ENCODE measurements at places on chromosomes 16 and 17.

DNA sequence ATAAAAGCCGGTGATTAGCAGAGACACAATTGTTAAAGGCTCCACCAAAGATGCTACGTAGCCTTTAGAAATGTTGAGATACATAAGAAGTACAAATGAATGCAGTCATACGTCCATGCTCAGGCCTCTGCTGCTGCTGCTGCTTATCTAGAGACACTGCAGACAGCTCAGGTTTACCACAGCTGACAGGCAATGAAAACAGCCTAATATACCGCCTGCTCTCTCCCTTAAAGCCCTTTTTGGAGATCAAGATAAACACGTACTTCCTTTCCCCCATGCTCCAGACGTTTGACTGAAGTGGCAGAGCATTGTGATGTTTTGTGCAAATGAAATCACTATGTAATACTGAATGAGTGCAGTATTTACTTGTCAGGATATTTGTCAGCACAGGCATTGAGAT is 185.3 kb downstream of the AATF start:
- no peak for DNase-seq

GRCh38 chr17:38561416-38562214 is 44.1 kb downstream of the SRCIN1 start:
- no peak for DNase-seq

GRCh38 chr17:75183999-75184884 is 1.5 kb upstream of the SUMO2 start:
- DNase-seq, result no peak

GRCh38 chr17:38711792-38712571 is 6.9 kb downstream of the MLLT6 start:
- no peak for DNase-seq

DNA sequence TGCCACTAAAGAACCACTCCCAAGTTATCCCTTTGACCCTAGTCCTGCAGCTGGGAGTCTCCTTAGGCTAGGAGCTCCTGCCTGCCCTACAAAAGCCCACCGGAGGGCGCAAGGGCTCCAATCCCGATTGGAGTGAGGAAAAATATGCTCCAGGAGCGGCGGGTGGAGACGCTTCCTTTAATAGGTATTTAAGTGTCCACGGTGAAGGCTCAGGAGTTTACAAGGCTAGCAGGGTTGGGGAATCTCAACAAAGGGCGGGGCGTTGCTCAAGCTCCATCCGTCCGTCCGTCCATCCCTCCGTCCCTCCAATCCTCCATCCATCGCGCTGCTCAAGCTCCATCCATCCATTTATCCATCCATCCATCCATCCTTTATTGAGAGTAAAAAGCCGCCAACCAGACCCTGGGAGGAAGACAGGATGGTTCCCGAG is 556 bp upstream of the SPNS1 start:
- peak; percentile 41 for DNase-seq

- no peak for DNase-seq
Observed at GRCh38 chr17:27384726-27385125, 71.5 kb upstream of the KSR1 start.

- DNase-seq, result no peak
Observed at GRCh38 chr17:53100126-53100525, 722.6 kb upstream of the KIF2B start.

- DNase-seq, result no peak
Observed at GRCh38 chr17:71516149-71516548, 604.7 kb upstream of the SOX9 start.

- no peak for DNase-seq
Observed at GRCh38 chr16:4089811-4090301, 26.4 kb downstream of the ADCY9 start.

- DNase-seq, result no peak
Observed at GRCh38 chr17:39016193-39017153, 49.3 kb upstream of the FBXO47 start.

GRCh38 chr17:76940738-76941350 is 72.6 kb downstream of the MGAT5B start:
- no peak for DNase-seq

GRCh38 chr16:46620266-46621005 is 743 bp downstream of the SHCBP1 start:
- no peak for DNase-seq

DNA sequence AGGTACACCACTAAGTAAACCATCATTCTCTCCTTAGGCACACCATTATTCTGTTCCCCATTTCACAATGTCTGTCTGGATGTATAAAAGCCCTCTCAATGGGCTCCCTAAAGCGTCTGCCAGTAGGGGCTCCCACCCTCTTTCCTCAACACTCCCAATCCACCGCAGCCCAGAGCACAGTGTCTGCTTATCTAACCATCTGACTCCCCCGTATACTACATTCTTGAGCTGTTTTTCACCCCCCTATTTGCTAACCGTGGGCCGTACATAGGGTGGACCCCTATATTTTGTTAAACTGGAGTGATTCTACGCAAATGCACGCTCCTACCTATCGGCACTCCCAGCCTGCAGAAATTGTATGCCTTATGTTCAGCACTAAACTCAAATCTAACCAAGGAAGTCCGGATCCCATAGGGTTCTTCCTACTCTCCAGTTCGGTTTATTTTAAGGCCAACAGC is 685 bp upstream of the PSMD3 start:
- no peak for DNase-seq

GRCh38 chr16:84541999-84542817 is 37.7 kb upstream of the MEAK7 start:
- no peak for DNase-seq

DNA sequence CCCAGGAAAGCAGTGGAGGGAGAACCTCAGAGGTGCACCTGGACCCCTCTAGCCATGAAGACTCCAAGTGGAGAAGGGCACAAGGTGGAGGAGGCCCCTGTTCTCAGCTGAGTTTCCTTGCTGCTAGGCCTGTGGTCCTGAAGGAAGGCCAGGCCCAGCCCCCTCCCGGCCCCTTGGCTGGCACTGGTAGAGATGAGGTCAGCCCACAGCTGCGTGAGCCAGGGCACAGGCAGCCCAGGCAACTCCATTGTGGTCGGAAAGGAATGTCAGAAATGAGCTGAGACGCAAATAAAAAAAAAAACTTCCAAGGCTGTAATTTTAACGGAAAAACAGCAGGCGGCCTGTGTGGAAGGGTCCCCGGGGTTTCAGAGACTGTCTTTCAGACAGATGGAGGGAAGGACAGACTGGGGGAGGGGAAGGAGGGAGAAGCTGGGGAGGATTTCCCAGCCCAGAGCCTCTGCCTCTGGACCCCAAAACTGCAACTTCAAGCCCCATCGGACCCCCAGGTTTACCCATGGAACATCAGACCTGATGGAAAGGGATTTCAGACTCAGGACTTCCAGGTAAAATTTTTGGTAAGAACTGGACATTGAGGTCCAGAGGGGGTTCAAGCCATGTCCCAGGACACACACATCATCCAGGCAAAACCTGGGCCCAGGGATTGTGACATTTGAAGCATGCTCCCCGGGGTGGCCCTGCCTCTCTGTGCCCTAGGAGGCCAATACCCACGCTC is 25.6 kb upstream of the MRPS23 start:
- DNase-seq, result peak; percentile 97

GRCh38 chr16:28098959-28099945 is 35.7 kb upstream of the GSG1L start:
- no peak for DNase-seq

GRCh38 chr16:13351601-13352217 is 450.3 kb downstream of the SHISA9 start:
- no peak for DNase-seq

GRCh38 chr17:72385475-72385874 is 264.7 kb downstream of the SOX9 start:
- DNase-seq, result no peak

- DNase-seq, result no peak
Observed at GRCh38 chr17:32495359-32496231, 8.8 kb downstream of the CDK5R1 start.

GRCh38 chr16:65314627-65315008 is 192.8 kb upstream of the CDH11 start:
- DNase-seq, result no peak

DNA sequence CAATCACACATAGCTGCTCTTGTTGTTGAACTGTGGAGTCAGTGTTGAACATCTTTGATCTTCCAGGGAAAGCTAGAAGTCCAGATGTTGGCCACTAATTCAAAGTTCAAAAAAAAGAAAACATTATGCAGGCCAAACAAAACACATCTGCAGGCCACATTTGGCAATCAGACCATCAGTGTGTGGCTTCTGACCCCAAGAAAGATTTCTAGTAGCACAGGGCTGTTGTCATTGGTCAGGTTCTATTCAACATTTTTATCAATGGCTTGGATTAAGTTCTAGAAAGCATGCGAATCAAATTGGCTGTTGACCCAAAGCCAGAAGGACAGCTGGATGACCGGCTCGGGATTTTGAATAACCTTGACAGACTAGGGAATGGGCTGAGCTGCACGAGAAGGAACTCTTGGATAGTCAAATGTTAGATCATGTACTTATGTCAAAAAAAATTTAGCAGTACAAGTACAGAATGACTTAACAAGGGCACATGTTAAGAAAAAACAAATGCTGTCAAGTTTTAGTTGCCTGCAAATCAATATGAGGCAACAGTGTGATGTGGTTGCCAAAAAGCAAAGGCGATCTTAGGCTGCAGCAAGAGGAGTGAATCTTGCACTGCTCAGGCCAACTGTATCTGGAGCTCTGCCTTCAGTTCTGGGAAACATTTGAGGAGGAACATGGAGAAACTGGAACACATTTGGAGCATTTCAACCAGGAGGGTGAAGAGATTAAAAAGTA is 187.6 kb downstream of the RGS9 start:
- no peak for DNase-seq

- DNase-seq, result no peak
Observed at GRCh38 chr16:30456302-30456701, 10.6 kb upstream of the SEPHS2 start.

DNA sequence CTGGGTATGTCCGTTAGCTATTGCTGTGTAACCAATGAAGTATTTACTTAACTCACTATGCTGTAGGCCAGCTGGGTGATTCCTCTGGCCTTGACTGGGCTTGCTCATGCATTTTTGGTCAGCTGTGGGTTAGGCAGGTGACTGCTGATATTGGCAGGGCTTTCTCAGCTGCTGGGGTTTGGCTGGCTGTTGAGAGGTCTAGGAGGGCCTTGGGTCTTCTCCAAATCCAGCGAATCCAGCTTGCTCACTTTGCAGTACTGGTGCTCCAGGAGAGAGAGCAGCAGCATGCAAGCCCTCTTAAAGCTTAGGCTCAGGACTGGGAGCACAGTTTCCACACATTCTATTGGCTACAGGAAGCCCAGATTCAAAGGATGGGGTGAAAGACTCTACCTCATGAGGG is 270.1 kb downstream of the PHKB start:
- DNase-seq, result peak; percentile 97

DNA sequence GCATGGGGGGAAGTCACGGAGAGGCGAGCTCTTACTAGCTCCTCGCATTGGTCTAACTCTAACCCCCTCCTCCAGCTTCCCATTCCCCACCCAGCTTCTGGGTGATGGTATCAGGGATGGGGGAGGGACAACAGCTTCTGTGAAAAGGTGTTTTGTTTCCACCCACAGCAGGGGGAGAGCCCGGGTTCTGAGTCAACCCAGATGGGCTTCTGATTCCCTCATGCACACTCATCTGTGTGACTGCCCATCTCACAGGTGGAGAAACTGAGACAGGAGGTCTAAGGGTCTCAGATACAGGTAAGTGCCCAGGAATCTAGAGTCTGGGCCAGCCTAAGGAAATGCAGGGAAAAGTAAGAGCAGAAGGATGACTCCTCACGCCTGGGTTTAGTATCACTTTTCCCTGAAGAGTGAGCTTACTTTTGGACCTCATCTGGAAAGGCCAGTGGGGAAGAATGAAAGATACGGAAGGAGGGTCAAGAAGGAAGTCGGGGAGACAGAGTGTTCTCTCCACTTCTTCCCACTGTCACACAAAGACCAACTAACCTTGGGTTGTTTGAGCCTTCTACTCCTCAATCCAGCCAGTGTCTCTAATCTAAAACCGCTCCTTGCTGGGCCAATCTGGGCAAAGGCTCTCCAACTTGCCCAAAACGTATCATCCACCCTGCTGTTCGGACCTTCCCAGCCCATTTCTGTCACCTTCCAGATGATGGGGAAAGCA is 3.1 kb upstream of the TLCD2 start:
- no peak for DNase-seq

GRCh38 chr17:55417411-55418268 is 4.0 kb downstream of the MMD start:
- no peak for DNase-seq

DNA sequence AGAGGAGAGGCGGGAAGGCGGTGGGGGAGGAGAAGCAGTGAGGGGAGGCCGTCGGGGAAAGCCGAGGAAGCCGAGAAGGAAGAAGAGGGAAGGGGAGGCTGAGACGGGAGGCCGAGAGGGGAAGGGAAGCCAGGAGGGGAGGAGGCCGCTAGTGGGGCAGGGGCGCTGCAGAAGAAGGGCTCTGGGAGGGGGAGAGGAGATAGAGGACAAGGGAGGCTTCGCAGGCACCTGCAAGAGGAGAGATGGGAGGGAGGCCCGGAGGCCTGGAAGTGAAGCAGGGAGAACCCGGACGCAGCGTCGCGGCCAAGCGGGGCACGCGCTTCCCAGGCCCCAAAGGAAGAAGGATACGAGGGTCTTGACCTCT is 2.3 kb downstream of the C17orf58 start:
- no peak for DNase-seq

DNA sequence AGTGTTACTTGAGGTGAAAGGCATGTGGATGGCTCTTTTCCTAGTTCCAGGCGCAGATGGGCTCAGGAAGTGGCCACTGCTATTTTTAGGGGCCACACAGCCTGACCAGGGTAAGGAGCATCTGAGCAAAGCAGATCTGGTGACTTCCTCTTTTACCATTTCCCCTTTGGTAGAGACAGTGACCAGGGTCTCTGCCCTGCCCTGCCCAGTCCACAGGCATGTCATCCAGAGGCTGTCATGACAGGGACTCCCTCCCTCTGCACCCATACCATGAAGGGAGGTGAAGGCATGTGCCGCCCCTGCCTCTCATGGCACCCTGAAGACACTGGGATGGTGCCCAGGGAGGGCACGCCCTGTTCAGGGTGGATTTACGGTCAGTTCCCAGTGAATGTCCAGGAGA is 2.2 kb downstream of the PLA2G15 start:
- DNase-seq, result no peak

All from AG04450 (cell line).